ENCODE measurements at places on chromosomes 5 and 9. TPM values are rescaled to one million over a fixed set of nuclear protein-coding genes. Genes with fewer than 3 reads are reported as not detected.
A peak's percentile ranks its signal among the peaks of the same experiment; 100 is the strongest.

- DNase-seq = no peak
Observed at GRCh38 chr9:4017749-4018491, 281.9 kb downstream of the GLIS3 start.

DNA sequence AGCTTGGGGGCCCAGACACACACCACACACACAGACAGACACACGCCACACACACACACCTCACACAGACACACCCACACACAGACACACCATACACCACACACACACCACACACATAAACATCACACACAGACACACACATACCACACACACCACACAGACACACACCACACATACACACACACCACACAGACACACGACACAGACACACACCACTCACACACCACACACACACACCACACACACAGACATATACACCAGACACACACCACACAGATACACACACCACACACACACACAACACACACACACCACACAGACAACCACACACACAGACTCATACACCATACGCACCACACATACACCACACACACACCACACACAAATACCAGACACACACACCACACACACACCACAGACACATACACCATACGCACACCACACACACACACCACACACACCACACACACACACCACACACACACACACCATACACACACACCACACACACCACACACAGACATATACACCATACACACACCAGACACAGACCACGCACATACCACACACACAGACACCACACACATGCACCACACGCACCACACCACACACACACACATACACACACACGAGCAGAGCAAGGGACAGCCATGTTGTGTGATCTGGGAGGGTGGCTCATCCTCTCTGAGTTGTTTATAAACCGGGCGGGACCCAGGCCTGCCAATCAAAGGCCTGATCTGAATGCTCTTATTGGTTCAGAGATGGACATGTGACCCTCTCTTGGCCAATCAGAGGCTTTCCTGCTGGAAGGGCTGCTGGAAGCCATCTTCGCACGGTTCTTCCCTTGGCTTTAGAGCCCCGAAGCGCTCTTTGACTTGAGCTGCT lies 148.3 kb downstream of the GAPVD1 start:
- peak; percentile 92 for DNase-seq

- DNase-seq = no peak
Observed at GRCh38 chr5:180041301-180042274, 30.0 kb downstream of the RNF130 start.

DNA sequence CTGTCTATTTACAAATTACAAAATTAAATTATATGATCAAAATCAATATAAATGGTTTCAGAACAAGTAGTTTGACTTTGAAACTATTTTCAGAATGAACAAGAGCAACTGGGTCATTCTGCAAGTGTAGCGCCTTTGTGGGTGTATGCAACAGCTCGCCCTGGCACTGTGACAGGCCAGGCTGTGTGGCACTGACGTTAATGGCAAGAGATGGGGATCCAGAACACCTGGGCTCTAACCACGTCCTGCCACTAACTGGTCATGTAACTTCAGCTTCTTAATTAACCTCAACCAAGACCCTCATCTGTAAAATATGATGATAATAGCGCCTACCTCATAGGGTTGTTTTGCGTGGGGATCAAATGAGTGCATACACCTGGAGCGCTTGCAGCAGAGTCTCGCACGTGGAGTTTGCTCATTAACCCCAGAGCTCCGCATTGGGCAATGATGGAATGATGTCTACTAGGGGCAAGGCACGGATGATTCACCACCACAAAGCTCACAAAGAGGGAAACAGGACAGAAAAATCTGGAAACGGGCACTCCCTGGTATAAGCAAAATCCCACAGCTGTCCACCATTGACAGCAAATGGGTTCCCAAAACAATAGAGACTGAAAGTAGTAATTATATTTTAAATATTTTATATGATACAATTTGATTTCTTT lies 639.4 kb downstream of the SEMA5A start:
- no peak for DNase-seq

GRCh38 chr9:90801241-90801972 lies at the start of gene SYK:
TSS of gene SYK (plus strand) at chr9:90801819. CDS start at chr9:90843899, 42,080 bp downstream.
- peak; percentile 68 for DNase-seq

- no peak for DNase-seq
Observed at GRCh38 chr5:154547551-154547950, 69.5 kb upstream of the HAND1 start.

GRCh38 chr5:180352116-180353047 lies 754 bp downstream of the GFPT2 start:
- no peak for DNase-seq

DNA sequence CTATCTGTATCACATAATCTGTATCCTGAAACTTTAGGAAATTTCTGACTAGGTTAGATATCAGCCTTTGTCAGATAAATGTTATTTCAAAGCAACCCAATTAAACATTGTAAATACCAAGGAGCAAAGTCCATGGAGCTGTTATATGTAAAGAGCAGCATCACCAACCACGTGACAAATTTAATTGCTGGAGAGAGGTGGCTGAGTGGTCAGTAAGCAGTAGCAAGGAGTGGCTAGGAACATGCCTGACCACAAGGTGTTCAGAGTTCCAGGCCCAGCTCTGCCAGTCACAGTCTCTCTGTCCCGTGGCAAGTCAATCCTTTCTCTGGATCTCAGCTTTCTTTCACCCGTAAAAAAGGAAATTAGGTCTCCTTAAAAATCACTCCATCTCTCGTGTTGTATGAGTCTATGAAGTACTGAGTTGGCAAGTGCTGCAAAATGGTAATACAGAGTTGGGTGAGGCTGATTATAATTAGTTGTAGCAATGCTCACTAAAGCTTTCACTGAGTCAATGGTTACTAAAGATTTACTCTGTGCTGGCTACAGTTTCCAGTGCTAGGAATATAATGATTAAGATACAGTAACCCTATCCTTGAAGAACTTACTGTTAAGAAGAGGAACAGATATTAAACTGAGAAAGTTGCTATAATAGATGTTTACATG lies 166.1 kb downstream of the GNAQ start:
- no peak for DNase-seq

GRCh38 chr9:79709743-79710674 lies 138.2 kb downstream of the TLE4 start:
- DNase-seq = no peak

DNA sequence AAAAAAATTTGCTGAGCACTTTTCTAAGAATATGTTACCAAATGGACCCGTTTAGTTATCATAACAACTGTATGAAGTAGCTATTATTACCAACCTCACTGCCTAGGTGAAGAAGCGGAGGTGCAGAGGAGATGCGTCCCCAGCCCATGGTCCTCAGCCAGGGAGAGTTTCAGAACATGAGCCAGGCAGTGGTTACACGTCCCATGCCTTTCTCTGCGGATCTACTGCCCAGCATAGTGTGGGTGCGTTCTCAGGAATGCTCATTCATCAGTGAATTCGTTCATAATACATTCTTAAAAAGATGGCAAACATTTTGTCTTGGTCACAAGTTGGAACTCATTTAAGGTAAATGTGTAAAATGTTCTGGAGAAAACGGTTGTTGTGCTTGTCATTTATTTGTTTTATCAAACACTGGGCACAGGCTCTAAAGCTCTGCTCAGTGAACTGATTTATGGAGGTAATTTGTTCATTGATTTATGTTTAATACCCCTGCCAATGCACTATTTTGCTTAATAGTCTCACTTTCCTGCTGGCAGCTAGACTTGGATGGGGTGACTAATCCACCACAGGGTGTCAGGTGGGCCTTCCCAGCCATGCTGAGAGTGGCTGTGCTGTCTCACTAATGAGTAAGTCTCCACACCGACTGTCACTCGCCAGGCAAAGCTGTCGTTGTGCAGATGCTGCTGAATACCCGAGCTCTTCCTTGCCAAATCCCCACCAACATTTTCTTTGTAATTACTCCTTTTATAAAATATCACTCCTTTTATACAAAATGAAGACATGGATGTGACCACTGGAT lies 248.8 kb downstream of the TENT4A start:
- DNase-seq = no peak

DUSP1 gene
- 17.1 TPM for total RNA-seq

DNA sequence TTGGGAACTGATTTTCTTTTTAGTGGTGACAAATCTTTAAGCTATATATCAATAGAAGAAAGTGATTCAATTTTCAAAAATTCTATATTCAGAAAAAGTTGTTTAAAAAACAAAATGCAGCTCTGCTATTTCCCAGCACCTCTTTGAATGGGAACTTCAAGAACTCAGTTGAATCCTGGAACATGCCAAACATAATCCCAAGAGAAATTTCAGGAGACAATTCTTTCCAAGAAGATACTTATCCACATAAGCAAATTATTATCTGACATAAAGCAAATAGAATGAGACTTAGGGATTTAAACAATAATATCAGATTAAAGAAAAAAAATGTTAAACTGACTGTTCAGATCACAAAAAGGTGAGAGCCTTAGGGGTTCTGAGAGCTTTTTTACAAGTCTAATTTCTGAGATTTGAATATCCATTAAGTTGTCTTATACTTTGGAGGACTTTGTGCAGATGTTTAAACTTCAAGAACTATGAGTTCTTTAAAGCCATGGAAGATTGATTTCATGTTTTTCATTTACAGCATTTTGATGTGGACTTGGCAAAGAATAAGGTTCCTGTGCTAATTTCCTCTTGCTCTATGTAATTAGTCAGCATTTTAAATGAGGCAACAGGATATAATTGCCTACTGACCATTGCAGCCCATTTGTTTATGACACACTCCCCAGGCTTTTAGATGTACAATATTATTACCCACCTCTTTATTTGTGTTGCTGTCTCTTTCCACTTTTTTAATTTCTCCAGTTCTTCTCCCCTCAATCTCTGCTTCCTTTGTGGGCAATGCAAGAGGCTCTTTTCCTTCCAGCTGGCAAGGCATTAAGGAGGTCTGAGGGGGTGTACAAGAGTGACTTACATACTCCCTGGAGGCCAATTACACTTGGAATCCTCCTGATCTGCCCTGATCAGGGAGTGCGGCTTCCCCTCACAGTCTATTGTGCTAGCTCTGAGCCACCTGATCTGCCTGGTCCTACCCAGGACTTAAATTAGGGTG lies 419.1 kb downstream of the NR2F1-AS1 start:
- no peak for DNase-seq

DNA sequence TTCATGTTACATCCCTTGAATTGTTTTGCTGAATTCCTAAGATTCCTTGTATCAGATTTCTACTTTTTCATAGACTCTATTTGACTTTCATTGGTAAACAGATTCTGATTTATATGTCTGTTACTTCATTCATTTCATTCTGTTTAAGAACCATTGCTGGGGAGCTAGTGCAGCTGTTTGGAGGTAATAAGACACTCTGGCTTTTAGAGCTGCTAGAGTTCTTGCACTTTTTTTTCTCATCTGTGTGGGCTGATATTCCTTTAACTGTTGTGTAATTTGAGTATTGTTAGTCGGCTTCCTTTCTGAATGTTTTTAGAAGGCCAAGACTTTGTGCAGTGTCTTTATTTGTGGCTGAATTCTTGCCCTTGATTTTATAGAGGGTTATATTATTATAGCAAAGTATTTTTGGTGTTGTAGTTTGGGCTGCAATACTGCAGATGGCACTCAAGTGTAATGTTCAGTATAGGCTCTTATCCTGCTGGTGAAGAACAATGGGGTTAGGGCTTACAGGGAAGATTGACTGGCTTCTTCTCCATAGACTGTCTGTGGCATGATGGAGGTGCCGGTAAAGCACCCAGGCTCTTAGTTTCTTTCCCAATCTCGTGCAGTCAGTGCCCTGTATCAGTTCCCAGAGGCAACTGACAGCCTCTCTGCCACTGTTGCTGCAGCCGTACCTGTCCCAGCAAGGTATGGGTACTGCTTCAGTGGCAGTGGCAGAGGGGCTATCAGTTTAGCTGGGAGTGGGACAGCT lies 162.2 kb downstream of the OXCT1 start:
- peak; percentile 29 for DNase-seq

GRCh38 chr5:140574165-140574564 lies 9.5 kb downstream of the SLC35A4 start:
- DNase-seq = no peak

SLC6A19 gene
- 1.6 TPM for total RNA-seq

RMND5B gene
- 53.6 TPM for total RNA-seq

GRCh38 chr5:140024928-140025327 lies 18.2 kb downstream of the NRG2 start:
- DNase-seq = no peak

- DNase-seq = no peak
Observed at GRCh38 chr5:42982107-42982622, 58.0 kb downstream of the ANXA2R start.

SEMA5A gene
- total RNA-seq = 0.02 TPM

GRCh38 chr9:134484479-134484878 lies 157.1 kb upstream of the COL5A1 start:
- no peak for DNase-seq

S100Z gene
- 0.36 TPM for total RNA-seq

PPIC gene
- 2.5 TPM for total RNA-seq

DNA sequence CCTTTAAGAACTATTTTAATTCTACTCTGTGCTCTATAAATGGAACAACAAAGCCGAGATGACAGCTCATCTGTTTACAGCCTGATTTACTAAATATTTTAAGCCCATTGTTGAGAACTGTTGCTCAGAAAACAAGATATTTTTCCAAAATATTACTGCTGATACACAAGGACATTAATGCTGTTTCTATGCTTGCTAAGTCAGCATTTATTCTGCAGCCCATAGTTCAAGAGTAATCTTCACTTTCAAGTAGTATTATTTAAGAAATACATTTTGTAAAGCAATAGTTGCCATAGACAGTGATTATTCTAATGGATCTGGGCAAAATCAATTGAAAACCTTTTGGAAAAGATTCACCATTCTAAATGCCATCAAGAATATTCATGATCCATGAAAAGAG lies 208.3 kb downstream of the CDH12 start:
- DNase-seq = no peak

- DNase-seq = no peak
Observed at GRCh38 chr9:119004618-119004990, 364.6 kb downstream of the BRINP1 start.
